Fibroblast of skin of back (primary cell): ENCODE measurements at places on chromosomes 13 and 19.
A peak's percentile ranks its signal among the peaks of the same experiment; 100 is the strongest.

- DNase-seq: no peak
Measured at GRCh38 chr19:32869966-32870573, 503 bp upstream of the SLC7A9 start.

- no peak for DNase-seq
Measured at GRCh38 chr13:88526186-88526852, 855.1 kb downstream of the SLITRK5 start.

GRCh38 chr13:34030782-34031181, 212.8 kb downstream of the RFC3 start:
- peak; percentile 41 for DNase-seq

- no peak for DNase-seq
Measured at GRCh38 chr19:7989071-7989575, 16.3 kb downstream of the ELAVL1 start.
